ENCODE measurements at places on chromosomes 12 and 14.

DNA sequence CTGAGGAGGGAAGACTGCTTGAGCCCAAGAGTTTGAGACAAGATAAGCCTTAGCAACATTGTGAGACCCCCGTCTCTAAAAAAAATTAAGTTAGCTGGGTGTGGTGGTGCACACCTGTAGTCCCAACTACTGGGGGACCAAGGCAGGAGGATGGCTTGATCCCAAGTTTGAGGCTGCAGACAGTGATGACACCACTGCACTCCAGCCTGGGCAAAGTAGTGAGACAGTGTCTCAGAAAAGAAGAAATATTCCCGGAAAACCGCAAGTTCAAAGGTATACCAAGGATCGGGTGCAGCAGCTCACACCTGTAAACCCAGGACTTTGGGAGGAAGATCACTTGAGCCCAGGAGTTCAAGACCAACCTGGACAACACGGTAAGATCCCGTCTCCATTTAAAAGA lies 5.8 kb downstream of the PTGES3 start:
- no peak for DNase-seq

GRCh38 chr14:102125546-102125945 lies 14.2 kb upstream of the WDR20 start:
- DNase-seq: no peak

- no peak for DNase-seq
Observed at GRCh38 chr14:24506443-24506842, 1.6 kb downstream of the CMA1 start.

- DNase-seq: no peak
Observed at GRCh38 chr14:89128311-89129026, 288.6 kb downstream of the FOXN3 start.

GRCh38 chr14:100860556-100861187 lies 34.8 kb downstream of the MEG3 start:
- DNase-seq: no peak

DNA sequence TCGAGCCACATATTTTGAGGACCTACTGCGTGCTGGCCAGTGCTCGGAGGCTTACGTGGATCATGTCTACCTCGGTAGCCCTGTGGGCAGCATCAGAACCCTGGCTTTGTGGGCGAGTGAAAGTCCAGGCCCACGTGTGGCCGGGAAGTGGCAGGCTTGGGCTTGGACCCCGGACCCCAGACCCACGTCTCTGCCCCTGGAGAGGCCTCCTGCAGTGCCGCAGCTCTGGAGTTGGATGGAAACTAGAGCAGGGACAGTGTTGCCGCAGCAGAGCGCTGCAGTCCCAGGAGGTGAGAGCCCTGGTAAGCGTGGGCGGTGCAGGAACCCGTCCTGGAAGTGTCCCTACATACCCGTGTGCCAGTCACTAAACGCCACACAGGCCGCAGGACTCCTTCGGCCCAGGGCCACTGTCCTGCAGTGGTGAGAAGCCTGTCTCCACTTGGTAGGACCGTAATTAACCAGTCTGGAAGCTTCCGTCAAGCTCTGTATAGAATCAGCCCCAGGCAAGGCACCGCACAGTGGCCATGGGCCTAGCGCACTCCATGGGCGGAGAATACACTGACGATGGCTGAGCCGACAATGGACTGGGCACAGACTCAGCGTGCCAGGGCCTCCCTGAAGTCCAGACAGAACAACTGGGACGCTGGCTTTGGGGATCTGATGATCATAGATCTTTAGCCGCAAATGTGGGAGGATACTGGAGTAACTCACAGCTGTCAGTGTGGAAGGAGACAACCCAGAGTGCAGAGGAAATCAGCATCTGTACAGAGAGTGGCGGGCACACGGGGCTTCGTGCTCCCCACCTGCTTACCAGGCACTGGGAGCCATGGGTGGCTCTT lies 219.5 kb downstream of the KIF26A start:
- no peak for DNase-seq

DNA sequence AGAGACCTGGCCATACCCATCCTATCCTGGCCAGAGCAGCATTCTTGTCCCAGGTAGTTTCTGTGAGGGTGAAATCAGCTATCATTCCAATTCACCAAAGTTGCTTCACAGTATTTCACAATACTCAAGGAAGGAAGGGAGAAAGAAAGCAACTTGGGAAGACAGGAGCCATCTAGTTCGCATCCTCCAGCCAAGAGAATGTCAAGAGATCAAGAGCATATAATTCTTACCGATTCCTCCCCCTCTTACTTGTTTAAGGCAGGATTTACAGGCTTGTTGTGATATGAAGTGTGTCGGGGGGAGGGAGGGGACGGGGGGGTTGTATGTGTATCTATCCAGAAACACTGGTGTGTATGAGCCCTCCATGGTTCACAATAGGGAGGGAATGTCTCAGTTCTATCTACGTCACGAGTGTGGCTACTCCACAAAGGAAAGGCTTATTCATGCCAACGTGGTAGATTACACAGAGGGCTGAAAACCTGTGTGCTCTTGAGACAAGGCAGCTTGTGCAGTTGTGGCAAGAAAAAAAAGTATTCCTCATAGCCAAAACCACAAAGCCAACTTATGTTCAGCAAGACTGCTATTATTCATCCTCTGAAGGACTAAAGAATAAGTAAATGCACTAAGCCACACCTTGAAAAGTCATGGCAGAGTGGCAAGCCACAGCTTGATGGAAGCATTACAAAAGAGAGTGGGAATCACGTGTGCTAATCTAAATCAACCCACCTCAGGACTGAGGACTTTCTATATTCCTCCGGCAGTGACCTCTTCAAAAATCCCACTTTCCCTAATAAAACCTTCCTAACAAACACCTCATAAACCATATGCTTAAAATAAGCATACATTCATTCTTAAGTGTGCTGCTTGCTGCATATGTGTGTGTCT lies 35.0 kb downstream of the CORO1C start:
- DNase-seq: no peak

- no peak for DNase-seq
Observed at GRCh38 chr12:124564971-124565491, 2.4 kb downstream of the NCOR2 start.

GRCh38 chr12:116613256-116613655 lies 54.1 kb downstream of the MAP1LC3B2 start:
- DNase-seq: no peak

DNA sequence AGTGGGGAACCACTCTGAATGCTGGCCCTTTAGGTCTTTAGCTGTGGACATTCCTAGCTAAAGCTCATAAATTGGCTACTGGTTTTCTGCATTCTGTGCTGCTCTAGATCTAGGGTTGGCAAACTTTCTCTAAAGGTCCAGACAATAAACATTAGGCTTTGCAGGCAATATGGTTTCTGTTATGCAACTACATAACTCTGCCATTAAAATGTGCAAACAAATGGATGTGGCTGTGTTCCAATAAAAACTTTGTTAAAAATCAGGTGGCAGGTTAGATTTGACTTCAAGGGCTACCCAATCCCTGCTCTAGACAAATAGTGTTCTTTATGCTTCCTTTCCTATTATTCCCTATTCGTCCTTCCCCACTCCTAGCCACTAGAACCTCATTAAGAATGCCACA lies 6.8 kb upstream of the LRRC9 start:
- no peak for DNase-seq

GRCh38 chr12:38648813-38649212 lies 256.6 kb downstream of the CPNE8 start:
- DNase-seq: no peak

GRCh38 chr14:48129472-48129871 lies 454.1 kb upstream of the MDGA2 start:
- no peak for DNase-seq

- no peak for DNase-seq
Observed at GRCh38 chr14:61954306-61954705, 192.1 kb downstream of the SNAPC1 start.

GRCh38 chr14:87799400-87799799 lies 193.6 kb downstream of the GALC start:
- DNase-seq: no peak

- no peak for DNase-seq
Observed at GRCh38 chr12:30994274-30994673, 67.7 kb downstream of the TSPAN11 start.

GRCh38 chr12:67890726-67891258 lies 98.5 kb upstream of the IFNG-AS1 start:
- no peak for DNase-seq

DNA sequence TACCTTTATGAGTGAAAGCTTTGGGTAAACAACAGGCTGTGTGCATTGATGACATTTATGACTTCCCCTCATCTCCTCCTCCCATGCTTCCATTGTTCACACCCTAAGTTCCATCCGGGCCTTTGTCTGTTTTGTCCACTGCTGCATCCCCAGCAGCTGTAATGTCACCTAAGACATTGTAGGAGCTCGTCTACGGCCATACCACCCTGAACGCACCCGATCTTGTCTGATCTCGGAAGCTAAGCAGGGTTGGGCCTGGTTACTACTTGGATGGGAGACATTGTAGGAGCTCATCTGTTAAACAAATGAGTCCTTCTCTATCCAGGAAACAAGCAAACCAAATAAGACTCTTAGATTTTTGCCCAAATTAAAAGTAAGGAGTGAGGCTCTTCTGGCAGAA lies 40.4 kb upstream of the SYCP3 start:
- no peak for DNase-seq

DNA sequence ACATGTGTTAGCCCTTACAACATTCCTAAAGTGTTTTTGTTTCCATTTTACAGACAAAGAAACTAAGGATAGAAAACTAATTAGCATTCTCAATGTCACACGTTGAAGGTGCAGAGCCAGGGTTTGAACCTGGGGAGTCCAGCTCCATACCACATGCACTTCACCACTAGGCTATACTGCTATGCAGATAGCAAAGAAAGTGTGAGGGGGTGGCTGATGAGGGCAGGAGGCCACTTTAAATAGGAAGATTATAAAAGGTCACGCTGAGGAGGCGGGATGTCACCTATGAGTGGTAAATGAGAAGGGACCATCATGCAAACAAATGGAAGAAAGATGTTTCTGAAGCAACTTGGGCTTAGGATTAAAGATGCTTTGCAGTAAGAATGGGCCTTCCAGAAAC lies 213.9 kb downstream of the EGLN3 start:
- DNase-seq: no peak

GRCh38 chr14:68291820-68292219 lies 472.2 kb downstream of the RAD51B start:
- DNase-seq: no peak

DNA sequence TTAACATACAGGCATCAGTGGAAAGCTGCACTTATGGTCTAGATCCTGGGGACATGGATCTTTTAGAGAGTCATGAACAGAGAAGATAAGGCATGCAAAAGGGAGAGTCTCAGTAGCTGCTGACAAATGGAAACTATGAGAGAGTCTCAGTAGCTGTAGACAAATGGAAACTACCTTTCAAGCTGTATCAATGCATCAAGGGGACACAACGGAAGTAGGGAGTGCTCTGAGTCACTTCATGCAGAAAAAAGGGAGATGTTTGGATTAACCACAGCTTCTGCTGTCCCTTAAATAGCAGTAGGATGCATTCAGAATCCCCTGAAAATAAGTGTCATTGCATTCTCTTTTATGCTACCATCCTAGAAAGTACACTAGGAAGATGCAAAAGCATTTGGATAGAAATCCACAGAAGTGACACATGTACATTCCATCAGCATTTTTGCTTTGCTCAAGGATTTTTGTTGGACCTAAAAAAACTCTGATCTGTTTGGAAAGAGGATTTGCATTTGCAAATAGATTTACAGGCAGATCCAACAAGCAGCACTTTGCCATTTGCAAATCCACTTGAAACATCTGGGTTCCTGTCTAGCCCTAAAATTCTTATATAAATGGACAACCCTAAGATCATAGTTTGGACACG lies 227.5 kb upstream of the LMO3 start:
- no peak for DNase-seq

- no peak for DNase-seq
Observed at GRCh38 chr12:94193168-94193567, 44.8 kb downstream of the PLXNC1 start.

DNA sequence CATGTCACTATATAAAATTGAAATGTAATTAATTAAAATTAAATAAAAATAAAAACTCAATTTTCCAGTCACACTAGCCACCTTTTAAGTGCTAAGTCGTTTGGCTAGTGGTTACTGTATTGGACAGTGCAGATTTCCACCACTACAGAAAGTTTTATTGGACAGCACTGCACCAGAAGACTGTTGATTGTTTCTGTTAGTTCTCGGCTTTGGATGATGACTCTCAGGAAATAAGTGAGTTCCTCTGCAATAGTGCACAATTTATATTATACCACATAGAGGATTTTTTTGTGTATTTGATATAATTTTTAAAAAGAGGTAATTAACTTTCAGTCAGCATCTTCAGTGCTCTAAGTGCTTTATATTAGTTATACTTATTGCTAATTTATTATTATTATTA lies 52.7 kb downstream of the FAR2 start:
- no peak for DNase-seq

GRCh38 chr12:32901553-32901952 lies 5.0 kb upstream of the PKP2 start:
- no peak for DNase-seq

- no peak for DNase-seq
Observed at GRCh38 chr12:104938371-104938770, 19.7 kb downstream of the SLC41A2 start.

DNA sequence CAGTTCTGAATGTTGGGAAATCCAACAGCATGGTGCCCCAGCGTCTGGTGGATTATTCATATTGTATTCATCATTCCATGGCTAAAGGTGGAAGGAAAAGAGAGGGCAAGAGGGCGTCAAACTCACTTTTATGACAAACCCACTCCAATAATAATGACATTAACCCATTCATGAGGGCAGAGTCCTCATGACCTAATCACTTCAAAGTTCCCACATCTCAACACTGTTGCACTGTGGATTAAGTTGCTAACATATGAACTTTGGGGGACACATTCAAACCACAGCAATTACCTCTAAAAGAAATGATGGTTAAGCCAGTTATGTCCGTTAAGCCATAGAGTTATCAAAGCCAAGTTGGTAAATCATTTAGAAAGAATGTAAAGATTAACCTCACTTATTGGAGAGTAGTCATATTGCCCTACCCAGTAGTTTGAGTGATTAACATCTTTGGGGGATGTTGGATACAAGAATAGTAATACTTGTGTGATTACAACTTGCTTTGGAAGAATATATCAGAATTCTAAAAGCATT lies 212.4 kb upstream of the FLRT2 start:
- DNase-seq: no peak

DNA sequence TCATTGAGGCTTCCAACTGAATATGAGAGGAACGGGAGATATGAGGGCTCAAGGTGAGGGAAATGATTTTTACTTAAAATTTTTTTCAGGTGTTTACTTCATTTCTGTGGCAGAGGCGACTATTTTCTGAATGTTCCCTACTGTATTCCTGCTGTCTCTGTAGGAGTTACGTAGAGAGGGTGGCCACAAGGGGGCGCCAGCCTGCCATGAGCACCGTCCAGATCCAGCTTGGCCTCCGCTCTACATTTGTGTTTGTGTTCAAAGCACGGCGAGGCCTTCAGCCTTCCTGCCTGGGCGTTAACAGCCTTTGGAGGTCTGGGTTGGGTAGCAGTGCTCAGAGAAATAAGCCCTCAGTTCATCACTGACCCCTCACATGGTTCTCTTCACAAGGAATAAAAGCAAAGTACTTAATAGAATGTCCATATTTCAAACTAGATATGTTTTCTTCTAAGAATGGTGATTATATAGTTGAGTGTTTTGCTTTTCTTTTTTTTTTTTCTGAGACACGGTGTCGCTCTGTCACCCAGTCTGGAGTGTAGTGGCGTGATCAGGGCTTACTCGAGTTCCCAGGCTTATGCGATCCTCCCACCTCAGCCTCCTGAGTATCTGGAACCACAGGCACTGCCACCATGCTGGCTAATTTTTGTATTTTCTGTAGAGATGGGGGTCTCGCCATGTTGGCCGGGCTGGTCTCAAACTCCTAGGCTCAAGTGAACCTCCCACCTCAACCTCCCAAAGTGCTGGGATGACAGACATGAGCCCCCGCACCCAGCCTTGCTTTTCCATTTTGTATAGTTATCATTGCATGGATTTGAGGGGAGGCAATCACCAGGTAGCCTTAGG lies 22.3 kb downstream of the CKB start:
- DNase-seq: peak; percentile 73

Data from stimulated activated CD4-positive, alpha-beta T cell treated with anti-CD3 and anti-CD28 coated beads, Interleukin-1b, Interleukin-23, amount 100 ng/mL, for 4 hours (primary cell).